ENCODE measurements at places on chromosomes 11 and 22. TPM values are rescaled to one million over a fixed set of nuclear protein-coding genes. Genes with fewer than 3 reads are reported as not detected.

The PIWIL4 gene
- 0.30 TPM for total RNA-seq

The FAT3 gene
- not detected for total RNA-seq

The ZP1 gene
- total RNA-seq, result not detected

The BIRC3 gene
- 0.52 TPM for total RNA-seq

The MS4A3 gene
- total RNA-seq, result not detected

The TMEM191B gene
- total RNA-seq, result 0.32 TPM

The CFAP300 gene
- total RNA-seq, result not detected

The FAM227A gene
- 3.7 TPM for total RNA-seq

The TEX54 gene
- total RNA-seq, result not detected

Measured in Karpas-422 (cell line).